ENCODE measurements at places on chromosomes 1 and 21.

GRCh38 chr1:204523605-204524215 lies 7.5 kb downstream of the MDM4 start:
- H3K27ac ChIP-seq, result no peak overlapping the region
- H3K4me3 ChIP-seq, result no peak overlapping the region
- H3K27me3 ChIP-seq, result no peaks in the 10 kb centered on the region
- no peak for DNase-seq

DNA sequence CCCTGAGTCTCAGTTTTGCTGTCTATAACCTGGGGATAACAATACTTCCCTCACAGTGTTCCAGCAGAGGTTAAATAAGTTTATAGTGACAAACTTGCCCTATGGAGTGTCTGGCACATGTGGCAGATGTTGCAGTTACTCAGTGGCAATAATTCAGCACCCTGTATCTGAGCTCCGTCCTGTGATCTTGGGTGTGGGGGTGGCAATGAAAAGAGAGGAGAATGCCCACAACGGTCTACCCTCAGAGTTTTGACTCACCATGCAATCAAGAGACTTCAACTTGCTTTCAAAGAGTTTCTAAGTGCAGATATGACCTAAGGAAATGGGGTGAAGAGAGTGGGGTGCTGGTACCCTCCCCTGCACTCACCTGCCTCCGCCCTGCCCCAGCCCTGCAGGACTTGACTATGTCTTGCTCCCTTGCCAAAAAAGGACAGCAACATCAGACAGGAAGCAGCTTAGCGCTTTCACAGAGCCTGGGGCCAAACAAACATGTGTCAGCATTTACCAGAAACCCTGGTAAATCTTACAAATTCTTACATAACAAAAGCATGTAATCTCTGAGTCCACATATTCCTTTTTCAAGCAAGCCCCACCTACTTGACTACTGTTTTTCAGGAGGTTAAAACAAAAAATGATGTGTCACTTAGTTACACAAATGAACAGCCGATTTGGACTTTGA lies 185.1 kb upstream of the CAMK1G start:
- H3K4me1 ChIP-seq, result peaks cover 41% of the 10 kb centered on the region
- DNase-seq, result peak; percentile 43
- H3K4me3 ChIP-seq, result no peak overlapping the region

GRCh38 chr1:41378222-41378621 lies 17.0 kb downstream of the FOXO6 start:
- H3K27ac ChIP-seq, result no peak overlapping the region
- peaks cover 38% of the 10 kb centered on the region for H3K27me3 ChIP-seq
- no peak for DNase-seq
- no peaks in the 10 kb centered on the region for H3K36me3 ChIP-seq

- H3K36me3 ChIP-seq, result no peaks in the 10 kb centered on the region
- H3K4me3 ChIP-seq, result no peak overlapping the region
- no peaks in the 10 kb centered on the region for H3K27me3 ChIP-seq
- H3K27ac ChIP-seq, result no peak overlapping the region
Observed at GRCh38 chr1:87437663-87438295, 109.1 kb downstream of the LMO4 start.

DNA sequence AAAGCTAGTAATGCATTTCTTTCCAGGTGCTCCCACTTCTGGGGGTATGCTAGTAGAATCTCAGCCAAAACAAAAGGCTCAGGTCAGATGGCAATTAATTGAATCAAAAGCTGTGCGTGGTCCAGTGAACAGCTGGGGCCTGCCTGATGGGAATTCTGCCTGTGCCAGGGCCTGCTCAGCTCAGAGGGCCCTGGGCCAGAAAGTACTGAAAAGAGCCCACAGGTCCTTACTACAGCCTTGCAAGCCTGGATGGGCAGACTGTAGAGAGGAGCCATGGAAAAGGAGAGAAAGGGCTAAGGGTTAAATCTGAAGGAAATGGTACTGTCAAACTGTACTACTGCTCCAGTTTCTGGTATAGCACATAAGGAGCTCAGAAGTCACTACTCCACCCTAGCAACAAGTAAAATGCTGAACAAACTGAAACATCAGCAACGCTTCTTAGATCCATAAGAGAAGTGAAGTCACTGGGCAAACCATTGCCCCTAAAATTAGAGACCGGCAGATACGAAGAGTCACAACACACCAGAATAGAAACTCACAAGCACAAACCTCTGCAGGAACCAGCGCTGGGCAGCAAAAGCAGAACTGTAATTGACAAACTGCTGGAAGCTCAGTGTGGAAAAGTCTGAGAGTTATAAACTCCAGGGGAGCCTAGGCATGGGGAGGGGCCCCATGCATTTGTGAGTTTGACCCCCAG lies 121.1 kb upstream of the SYT6 start:
- H3K27me3 ChIP-seq, result no peaks in the 10 kb centered on the region
- no peak overlapping the region for H3K4me3 ChIP-seq
- no peaks in the 10 kb centered on the region for H3K36me3 ChIP-seq
- no peaks in the 10 kb centered on the region for H3K4me1 ChIP-seq
- no peak for DNase-seq
- H3K27ac ChIP-seq, result no peak overlapping the region

- H3K27ac ChIP-seq, result no peak overlapping the region
- H3K27me3 ChIP-seq, result no peaks in the 10 kb centered on the region
- H3K4me1 ChIP-seq, result peaks cover 4% of the 10 kb centered on the region
- no peaks in the 10 kb centered on the region for H3K36me3 ChIP-seq
- no peak for DNase-seq
- no peak overlapping the region for H3K4me3 ChIP-seq
Observed at GRCh38 chr1:246583448-246584185, 17.4 kb downstream of the CNST start.

GRCh38 chr21:20469361-20469760 lies 528.8 kb upstream of the NCAM2 start:
- no peak overlapping the region for H3K4me3 ChIP-seq
- DNase-seq, result no peak
- H3K4me1 ChIP-seq, result no peaks in the 10 kb centered on the region
- H3K36me3 ChIP-seq, result no peaks in the 10 kb centered on the region
- H3K27ac ChIP-seq, result no peak overlapping the region
- no peaks in the 10 kb centered on the region for H3K27me3 ChIP-seq

GRCh38 chr21:34878940-34879339 lies 170.2 kb downstream of the RUNX1 start:
- no peak overlapping the region for H3K27ac ChIP-seq
- no peak for DNase-seq
- no peaks in the 10 kb centered on the region for H3K36me3 ChIP-seq
- no peak overlapping the region for H3K4me3 ChIP-seq
- H3K4me1 ChIP-seq, result no peaks in the 10 kb centered on the region

GRCh38 chr1:47002211-47002610 lies 21.3 kb upstream of the CYP4X1 start:
- H3K36me3 ChIP-seq, result no peaks in the 10 kb centered on the region
- no peak for DNase-seq
- H3K4me1 ChIP-seq, result peaks cover 11% of the 10 kb centered on the region
- no peak overlapping the region for H3K4me3 ChIP-seq
- H3K27ac ChIP-seq, result no peak overlapping the region

DNA sequence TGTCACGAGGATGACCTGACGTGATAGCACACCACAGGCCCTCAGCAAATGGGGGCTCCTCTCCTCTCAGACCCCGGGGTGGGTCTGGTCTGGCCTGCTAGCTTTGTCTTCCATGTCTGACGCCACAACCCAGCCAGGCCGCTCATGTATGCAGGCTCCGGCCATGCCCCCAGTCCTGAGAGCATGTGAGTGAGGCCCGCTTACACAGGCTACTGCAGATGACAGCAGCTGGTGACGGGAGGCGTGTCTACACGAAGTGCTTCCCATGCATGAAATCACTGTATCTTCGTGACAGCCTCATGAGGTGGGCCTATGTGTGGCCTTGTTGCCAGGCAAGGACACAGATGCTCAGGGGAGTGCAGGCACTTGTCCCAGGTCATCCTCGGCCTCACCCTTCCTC lies 16.4 kb downstream of the WNT4 start:
- H3K4me3 ChIP-seq, result no peak overlapping the region
- no peaks in the 10 kb centered on the region for H3K27me3 ChIP-seq
- H3K36me3 ChIP-seq, result no peaks in the 10 kb centered on the region
- DNase-seq, result no peak

DNA sequence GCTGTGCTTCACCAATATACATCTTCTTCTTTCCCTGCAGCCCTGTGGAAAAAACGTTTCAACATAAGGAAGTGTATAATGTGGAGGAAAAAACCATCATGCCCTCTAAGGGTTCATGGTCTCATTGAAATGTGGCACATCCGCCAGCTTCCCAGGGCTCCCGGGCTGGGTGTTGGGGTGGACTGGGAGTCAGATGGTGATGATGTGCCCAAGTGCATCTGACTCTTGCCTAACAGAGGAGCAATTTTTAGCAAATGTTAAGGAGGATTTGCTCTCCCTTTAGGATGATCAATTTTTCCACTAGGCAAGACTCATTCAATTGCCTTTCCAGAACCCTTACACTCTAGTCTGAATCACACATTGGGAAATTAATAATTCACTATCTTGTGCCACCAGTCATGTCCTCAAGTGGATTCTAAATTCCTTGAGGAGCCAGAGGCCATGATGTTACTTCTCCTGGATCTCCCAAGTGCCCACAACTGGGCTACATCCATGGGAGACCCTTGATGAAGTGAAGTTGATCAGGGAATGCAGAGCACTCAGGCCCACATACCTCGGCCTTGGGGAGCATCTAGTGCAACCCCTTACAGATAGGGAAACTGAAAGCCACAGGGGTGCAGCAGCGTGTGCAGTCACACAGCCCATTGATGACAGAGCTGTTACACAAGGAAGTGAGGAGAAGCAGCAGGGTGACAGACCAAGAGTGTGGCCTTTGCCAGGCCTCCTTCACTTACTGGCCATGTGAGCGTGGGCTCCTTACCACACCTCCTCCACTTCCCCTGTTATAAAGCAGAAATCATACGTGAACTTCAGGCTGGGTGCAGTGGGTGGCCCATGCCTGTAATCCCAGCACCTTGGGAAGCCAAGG lies 100.0 kb upstream of the SLC44A3 start:
- no peaks in the 10 kb centered on the region for H3K4me1 ChIP-seq
- DNase-seq, result no peak
- H3K4me3 ChIP-seq, result no peak overlapping the region

DNA sequence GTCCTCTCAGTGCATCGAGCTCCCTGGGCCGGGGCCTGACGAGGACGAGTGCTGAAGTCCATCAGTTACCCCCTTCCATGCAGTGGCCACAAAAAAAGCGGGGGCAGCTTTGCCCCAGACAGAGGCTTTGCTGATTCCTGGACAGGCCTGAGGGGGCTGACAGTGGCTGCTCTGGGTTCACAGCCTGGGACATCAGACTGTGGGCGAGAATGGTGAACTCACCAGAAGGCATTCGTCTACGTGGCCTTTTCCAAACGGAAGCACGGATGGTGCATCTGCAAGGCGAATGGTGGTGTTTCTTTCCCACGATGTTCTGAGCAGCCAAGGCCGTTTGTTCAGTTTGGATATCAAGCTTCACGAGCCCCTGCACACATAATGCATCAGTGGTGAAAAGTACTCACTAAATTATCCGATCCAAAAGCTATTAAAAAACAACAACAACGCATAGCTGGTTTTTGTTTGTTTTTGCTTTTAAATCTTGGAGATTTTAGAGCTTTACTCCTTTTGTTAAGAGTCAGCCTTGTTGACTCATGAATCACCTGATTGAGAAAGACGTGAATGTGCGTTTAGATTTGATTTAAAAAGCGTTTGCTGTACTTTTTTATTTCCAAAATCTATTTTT lies 6.3 kb upstream of the ZBTB21 start:
- H3K27me3 ChIP-seq, result peaks cover 19% of the 10 kb centered on the region
- no peak overlapping the region for H3K4me3 ChIP-seq
- H3K4me1 ChIP-seq, result peaks cover 2% of the 10 kb centered on the region
- no peaks in the 10 kb centered on the region for H3K36me3 ChIP-seq

All from GM23338 (cell line).